ENCODE measurements at places on chromosomes 5 and 9. TPM values are rescaled to one million over a fixed set of nuclear protein-coding genes. Genes with fewer than 3 reads are reported as not detected.

The SLC4A9 gene
- not detected for total RNA-seq

The TAF11L2 gene
- not detected for total RNA-seq

The LRRC8A gene
- total RNA-seq, result 71.5 TPM

The INVS gene
- 17.3 TPM for total RNA-seq

- DNase-seq, result peak; percentile 37
These were observed 72.7 kb upstream of the IER5L start for GRCh38 chr9:129250786-129251185.

DNA sequence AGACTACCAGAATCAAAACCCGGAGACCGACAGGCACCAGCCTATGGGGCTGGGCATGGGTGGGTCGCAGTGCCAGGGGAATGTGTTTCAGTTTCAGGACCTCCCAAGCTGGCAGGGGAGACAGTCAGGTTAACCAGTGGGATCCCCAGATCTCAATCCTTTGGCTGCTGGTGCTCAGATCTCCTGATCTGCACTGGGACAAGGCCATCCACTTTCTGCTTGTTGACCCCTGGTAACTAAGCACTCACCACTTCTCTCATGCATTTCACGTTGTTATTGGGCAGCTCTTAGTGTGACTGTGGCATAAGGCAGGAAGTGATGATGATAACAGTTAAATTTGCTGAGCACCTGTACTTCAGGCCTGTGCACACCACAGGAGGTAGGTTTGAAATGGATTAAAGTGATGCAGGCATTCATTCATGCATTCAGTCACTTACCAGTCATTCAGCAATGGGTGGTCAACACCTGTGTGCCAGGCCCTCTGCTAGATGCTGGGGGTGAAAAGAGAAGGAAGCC, 42.1 kb upstream of the STXBP1 start:
- DNase-seq, result peak; percentile 71

- DNase-seq, result no peak
These were observed 80.3 kb downstream of the ENC1 start for GRCh38 chr5:74560245-74560644.

GRCh38 chr5:80141681-80142080, 106.5 kb downstream of the THBS4 start:
- no peak for DNase-seq

DNA sequence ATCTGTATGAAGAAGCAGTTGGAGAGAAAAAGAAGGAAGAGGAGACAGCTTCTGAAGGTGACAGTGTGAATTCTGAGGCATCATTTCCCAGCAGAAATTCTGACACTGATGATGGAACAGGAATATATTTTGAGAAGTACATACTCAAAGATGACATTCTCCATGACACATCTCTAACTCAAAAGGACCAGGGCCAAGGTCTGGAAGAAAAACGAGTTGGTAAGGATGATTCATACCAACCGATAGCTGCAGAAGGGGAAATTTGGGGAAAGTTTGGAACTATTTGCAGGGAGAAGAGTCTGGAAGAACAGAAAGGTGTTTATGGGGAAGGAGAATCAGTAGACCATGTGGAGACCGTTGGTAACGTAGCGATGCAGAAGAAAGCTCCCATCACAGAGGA, 48.7 kb downstream of the CMYA5 start:
- no peak for DNase-seq

Data from HT1080 (cell line).